ENCODE measurements at places on chromosomes 4 and X.

GRCh38 chrX:50680990-50681389, 133.0 kb downstream of the SHROOM4 start:
- no peak for DNase-seq

DNA sequence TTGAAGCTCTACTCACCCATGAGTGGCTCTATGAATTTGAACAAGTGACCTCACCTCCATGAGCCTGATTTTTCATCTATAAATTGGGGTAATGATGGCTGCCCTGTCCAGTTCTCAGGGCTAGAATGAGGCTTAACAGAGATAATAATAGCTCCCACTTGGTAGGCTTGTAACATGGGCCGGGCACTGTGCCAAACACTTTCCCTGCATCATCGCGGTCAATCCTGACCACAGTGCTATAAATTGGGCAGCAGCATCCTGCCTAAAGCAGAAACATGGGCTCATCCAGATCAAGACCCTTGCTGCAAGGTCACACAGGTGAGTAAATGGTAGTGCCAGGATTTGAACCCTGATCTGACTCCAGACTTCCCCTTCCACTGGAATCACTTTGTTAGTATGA, 12.8 kb downstream of the APLN start:
- no peak for DNase-seq

DNA sequence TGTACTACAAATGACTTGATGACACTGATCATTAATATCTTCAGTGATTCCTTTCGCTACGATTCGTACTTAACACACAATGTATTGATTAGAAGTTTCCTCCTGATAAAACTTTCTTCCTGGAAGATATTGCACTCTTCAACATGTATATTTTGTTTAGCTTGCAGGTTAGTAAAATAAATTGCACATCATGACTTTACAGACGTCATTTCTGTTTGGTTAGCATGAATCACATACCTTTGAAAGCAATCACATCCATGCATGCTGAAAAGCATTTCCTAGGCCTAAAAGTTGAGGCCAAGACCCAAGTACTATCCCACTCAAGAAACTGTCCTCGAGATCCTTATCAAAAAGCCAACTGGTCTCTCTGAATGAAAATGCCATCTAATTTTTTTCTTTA, 1841.0 kb upstream of the PCDH7 start:
- no peak for DNase-seq

DNA sequence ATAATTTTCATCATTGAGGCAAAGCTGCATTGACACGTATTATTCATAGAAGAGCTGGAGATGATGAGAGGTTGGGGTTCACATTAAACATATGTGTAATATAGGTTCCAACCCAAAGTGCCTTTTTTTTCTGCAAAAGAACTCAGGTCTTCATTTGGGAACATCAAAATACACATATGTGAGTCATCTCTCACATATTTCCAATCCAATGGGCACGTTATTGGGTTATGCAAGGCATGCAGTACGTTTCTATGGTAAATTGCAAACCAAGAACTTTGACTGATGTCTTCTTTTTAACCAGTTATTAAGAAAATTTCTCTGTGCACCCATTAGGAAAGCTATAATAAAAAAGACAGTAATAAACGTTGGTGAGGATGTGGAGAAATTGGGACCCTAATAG, 150.3 kb upstream of the FAM9B start:
- no peak for DNase-seq

Measured in anterior cingulate cortex (tissue), 58 donors.